MCF 10A (cell line): ENCODE measurements at places on chromosomes 5 and 9. TPM values are rescaled to one million over a fixed set of nuclear protein-coding genes. Genes with fewer than 3 reads are reported as not detected.
A peak's percentile ranks its signal among the peaks of the same experiment; 100 is the strongest.

DNA sequence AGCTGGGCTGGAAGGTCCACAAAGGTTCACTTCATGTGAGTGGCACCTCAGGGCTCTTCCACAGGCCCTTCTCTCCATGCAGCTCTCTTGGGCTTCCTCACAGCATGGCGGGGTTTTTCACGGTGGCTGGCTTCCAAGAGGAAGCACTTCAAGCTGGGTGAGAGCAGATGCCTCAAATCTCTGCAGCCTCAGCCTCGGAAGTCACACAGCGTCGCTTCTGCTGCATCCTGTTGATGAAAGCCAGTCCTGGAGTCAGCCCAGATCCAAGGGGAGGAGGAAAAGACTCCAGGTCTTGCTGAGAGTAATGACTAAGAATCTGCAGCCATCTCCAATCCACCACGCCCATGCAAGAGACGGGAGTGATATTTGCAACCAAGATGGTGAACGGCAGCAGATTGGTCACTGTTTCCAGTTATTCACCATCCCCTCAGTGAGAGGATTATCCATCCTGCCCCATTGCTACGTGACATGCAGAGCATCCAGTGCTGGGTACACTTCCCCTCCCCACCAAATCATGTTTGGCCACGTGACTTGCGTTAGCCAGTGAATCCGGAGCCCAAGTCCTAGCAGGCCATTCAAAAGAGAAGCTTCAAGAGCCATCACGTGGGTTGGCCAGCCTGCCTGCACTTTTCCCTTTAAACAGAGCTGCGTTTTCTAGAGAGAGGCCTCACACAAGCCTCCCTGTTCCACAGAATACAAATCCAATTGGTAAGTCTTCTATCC, 173.9 kb downstream of the C9orf50 start:
- no peak for DNase-seq

DNA sequence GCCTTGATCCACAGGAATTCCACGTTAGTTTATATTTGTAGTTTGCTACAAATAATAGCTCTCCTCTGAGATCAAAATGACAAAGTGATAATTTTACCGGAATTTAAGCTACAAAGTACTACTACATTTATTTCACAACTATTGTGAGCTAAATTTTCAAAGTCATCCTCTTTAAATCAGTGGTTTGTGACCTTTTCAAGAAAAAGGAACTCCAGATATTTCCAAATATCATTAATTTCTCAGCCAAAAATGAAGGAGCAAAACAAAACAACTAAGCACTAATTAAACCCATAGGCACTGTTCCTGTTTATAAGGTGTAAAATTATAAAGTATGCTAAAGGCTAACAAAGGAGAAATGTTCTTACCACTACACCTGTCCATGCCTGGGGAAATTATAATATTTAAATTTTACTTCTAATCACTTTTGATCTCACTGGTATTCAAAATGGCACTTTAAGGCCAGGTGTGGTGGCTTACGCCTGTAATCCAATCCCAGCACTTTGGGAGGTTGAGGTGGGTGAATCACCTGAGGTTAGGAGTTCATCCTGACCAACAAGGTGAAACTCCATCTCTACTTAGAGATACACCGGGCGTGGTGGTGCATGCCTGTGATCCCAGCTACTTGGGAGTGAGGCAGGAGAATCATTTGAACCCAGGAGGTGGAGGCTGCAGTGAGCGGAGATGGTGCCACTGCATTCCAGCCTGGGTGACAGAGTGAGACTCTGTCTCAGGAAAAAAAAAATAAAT, 77.5 kb downstream of the CEMIP2 start:
- peak; percentile 30 for DNase-seq

DNA sequence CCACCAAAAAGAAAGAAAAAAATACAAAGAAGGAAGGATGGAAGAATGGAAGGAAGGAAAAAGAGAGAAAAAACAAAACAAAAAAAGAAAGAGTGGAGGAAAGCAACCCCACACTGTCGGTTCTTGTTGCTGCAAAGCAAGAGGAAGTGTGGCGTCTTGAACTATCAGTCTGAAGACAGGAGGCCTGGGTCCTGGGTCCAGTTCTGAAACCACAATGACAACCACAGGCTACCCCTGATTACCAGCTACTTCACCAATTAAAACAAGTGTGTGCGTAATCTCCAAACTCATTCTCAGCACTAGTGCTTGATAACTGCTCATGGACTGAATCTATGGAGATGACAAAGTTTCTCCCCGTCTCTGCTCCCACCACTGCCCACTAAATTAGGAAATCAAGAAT, 93.7 kb downstream of the RASEF start:
- DNase-seq = no peak

DNA sequence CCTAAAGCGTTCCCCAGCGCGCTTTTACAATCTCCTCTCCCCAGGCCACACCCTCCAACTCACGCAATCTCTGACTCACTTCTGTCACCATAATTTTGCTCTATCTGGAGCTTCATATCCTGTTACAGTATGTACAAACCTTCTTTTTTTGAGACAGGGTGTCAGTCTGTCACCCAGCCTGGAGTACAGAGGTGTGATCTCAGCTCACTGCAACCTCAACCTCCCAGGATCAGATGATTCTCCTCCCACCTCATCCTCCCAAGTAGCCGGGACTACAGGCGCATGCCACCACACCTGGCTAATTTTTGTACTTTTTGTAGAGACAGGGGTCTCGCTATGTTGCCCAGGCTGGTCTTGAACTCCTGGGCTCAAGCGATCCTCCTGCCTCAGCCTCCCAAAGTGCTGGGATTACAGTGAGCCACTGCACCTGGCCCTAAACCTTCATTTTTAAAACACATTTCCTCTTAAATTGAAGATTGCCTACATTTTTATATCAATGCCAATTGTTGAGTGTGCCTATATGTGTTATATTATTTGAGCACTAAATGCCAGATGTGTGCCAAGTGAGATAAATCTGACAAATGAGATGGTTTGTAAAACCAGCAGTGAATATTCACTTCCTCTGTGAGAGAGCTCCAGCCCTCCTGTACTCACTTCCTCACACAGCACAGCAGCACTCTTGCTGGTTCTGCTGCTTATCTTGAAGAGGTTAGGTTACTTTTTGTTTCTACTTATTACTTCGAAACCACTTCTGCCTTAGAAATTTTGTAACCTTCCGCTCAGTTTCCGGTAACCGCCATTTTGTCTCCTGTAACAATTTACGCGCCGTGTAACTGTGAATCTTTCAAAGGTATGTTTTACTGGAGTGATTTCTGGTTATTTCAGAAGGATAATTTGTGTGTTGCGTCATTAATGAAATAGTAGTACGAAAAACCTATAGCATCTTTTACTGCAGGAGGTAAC, 57.9 kb downstream of the DOCK8 start:
- peak; percentile 4 for DNase-seq

DNA sequence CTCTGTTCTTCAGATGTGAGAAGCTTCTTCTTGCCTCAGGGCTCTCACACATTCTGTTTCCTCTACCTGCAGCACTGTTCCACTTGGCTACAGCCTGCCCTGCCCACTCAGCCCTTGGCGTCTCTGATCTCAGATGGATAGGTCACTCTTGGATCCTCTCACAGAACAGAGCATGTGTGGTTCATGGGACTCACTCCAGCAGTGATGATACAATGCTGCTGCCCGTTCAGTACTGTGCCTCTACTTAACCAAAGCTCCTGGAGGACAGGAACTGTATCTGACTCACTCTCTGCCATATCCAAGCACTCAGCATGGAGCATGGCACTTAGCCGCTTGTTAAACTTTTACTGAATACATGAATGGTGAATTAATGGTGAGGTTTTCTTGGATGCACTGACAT, 3.4 kb upstream of the SPINK4 start:
- DNase-seq = no peak

GRCh38 chr9:35280399-35280798, 118.6 kb downstream of the UNC13B start:
- DNase-seq = no peak

ADAMTSL2 gene
- not detected in 2 replicates for total RNA-seq

- no peak for DNase-seq
Observed at GRCh38 chr9:130597228-130597627, 17.9 kb downstream of the FUBP3 start.

MARCOL gene
- not detected in 2 replicates for total RNA-seq

DNA sequence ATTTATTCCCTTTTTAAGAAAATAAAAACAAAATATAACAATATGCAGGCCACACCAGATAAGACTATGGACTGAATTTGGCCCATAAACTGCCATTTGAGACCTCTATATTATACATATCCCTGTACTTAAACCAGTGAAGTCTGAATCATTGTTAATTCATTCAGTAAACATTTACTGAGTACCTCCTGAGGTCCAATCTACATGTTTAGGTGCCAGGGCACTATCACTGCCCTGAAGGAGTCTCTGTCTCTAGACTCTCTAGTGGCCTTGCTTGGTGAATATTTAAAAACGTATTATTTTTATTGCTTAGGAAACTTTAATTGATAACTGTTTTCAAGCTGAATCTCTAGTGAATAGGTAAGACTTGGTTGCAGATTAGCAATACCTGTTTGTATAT, 74.7 kb upstream of the ELL2 start:
- DNase-seq = no peak

DNA sequence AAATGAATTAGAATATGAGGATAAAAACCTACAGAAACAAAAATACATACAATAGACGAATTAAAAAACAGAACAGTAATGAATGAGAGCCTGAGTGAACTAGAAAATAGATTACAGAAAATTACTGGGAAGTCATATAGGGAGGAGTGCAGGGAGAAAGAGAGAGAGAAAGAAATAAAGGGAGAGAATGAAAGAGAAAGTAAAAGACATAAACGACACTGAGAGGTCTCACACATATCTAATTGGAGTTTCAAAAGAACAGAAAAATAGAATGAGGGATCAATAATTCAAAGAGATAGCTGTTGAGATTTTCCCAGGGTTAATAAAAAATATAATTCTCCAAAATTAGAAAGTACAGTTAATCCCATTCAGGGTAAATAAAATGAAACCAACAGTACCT, 156.4 kb upstream of the FTMT start:
- no peak for DNase-seq
